ENCODE measurements at places on chromosomes 2 and 18.

- DNase-seq: no peak
Observed at GRCh38 chr18:23136326-23137096, 1.2 kb downstream of the CABLES1 start.

DNA sequence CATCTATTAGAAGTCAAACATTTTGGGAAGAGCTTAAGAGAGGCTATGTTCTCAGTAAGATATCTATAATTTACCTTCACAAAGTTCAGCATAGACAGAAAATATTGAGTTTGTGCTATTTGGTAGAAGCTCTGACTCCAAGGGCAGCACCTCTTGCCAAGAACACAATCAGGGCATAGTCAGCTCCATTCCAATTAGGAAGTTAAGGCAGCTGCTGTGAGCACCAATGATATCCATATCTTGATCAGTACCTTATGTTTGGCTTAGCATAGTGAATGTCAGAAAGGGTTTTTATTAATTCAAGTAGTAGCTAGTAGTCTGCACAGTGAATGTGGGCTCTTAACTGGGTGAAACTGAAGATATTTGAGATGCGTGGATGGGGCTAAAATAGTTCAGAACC lies 86.4 kb upstream of the SPRED2 start:
- DNase-seq: no peak

GRCh38 chr2:144512891-144513351 lies 7.0 kb downstream of the ZEB2 start:
- DNase-seq: no peak

DNA sequence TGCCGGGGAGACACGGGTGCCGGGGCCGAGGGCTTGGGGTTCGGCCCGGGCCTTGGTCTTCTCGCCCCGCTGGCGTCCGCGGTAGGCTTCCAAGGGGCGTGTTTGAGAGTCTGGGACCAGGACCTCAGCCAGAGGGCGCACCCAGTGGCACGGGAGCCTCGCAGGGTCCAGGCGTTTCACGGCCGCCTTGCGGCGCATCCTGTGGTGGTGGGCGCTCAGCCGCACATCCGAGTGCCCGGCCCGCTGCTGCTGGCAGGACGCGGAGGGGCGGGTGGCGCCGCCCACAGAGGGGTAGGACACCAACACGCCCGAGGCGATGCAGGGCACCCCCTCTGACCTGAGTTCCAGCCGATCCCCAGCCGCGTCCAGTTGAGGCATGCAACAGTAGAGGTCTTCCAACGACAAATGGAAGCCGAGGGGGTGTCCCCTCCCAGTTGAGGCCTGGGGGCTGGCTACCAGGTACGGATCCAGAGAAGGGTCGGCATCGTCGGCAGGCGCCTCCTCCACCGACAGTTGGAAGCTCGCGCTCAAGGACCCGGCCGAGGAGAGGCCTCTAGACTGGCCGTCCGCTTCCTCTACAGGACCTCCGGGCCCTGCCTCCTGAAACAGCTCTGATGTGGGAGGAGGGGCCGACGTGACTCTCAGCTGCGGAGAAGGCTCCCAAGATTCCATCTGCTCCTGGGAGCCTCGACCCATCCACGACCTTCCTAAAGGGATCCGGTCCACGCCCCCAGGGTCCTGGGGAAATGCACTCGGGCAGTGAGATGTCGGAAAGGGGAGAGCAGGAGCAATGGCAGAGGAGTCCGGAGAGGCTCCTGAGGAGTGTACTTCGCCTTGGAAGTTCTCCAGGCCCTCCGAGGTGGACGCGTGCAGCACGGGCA lies 6.3 kb downstream of the C2orf81 start:
- no peak for DNase-seq

DNA sequence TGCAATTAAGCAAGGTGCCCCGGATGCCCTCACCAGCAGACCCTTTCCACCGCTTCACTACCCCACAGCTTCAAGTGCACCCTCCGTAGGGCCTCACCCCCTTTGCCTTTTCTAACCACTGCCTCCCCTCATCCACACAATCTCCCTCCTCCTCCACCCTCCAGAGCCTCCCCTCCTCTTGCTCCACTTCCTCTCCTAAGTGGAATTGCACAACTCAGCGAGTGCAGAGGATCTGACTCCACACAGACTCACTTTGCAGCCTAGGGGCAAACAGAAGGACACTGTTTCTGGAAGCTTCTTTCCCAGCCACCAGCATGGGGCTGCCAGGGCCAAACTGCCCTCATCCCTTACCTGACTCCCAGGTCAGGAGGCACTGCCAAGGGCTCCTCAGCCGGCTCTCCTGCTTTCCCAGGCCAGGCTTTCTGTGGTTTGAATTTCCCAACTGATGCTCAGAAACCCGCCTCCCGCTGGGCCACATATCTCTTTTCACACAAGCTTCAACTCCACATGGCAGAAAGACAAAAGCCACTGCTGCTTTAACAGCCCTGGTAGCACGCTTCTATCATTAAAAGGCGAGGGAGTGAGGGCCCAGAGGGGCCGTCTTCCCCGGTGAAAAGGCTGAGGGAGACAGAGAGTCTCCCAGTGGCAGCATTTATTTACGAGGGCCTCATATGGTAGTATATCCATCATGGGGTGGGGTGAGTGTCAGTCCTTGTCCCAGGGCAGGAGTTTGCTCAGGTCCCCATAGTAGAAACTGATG lies 74.7 kb upstream of the MGAT4A start:
- no peak for DNase-seq

Data from left renal pelvis (tissue), 4 donors.